Esophagus mucosa (tissue), 1 donor: ENCODE measurements at places on chromosomes 3 and 15. TPM values are rescaled to one million over a fixed set of nuclear protein-coding genes. Genes with fewer than 3 reads are reported as not detected.

Gene GYG1
- 24.4 TPM for total RNA-seq

Gene CCDC54
- not detected for total RNA-seq

Gene MYLK
- total RNA-seq: 16.6 TPM

Gene COL8A1
- total RNA-seq: 2.2 TPM

Gene SUMF1
- total RNA-seq: 26.4 TPM

Gene EHHADH
- total RNA-seq: 10.6 TPM

Gene FES
- total RNA-seq: 3.8 TPM

Gene SELENOT
- 68.7 TPM for total RNA-seq

Gene SERINC4
- total RNA-seq: 0.36 TPM

Gene C2CD4A
- total RNA-seq: 0.44 TPM

Gene REC114
- total RNA-seq: not detected

Gene TM4SF18
- total RNA-seq: 0.76 TPM

Gene GOLGA6L7
- not detected for total RNA-seq

Gene TUBGCP4
- 10.7 TPM for total RNA-seq

Gene DUOX1
- 114 TPM for total RNA-seq

Gene WDR93
- not detected for total RNA-seq

Gene CPNE4
- total RNA-seq: 0.04 TPM

Gene MCTP2
- total RNA-seq: 14.6 TPM

Gene NAA80
- 7.6 TPM for total RNA-seq

Gene NCKIPSD
- 12.6 TPM for total RNA-seq

Gene DGKG
- 0.40 TPM for total RNA-seq

Gene IL17RD
- total RNA-seq: 2.4 TPM

Gene CLEC3B
- 3.1 TPM for total RNA-seq

Gene FOXB1
- not detected for total RNA-seq

Gene ACAN
- total RNA-seq: 0.04 TPM

Gene FBLN2
- total RNA-seq: 10.4 TPM

Gene RCCD1
- 8.8 TPM for total RNA-seq

Gene ZNF662
- total RNA-seq: 3.8 TPM

Gene ACP3
- 57.5 TPM for total RNA-seq

Gene UCN2
- 2.2 TPM for total RNA-seq

Gene DLL4
- total RNA-seq: 1.1 TPM

Gene SYNPR
- total RNA-seq: not detected

Gene IQGAP1
- total RNA-seq: 157 TPM

Gene KBTBD12
- total RNA-seq: not detected

Gene CLDND1
- total RNA-seq: 81.6 TPM

Gene AP4E1
- 8.0 TPM for total RNA-seq

Gene LTK
- total RNA-seq: 0.12 TPM

Gene GOLGA8J
- total RNA-seq: 0.20 TPM

Gene PDHB
- 52.6 TPM for total RNA-seq

Gene ANKRD63
- total RNA-seq: not detected

Gene CORO2B
- total RNA-seq: 0.12 TPM

Gene OR5K2
- total RNA-seq: not detected

Gene SCAPER
- 19.5 TPM for total RNA-seq

Gene HGD
- not detected for total RNA-seq

Gene UMPS
- total RNA-seq: 21.5 TPM

Gene TF
- total RNA-seq: 63.3 TPM

Gene TPRG1
- 30.4 TPM for total RNA-seq

Gene CPNE9
- not detected for total RNA-seq

Gene MAGEF1
- 16.1 TPM for total RNA-seq

Gene LNP1
- 0.64 TPM for total RNA-seq

Gene IL1RAP
- 40.5 TPM for total RNA-seq

Gene ALG1L2
- not detected for total RNA-seq

Gene ZCWPW2
- total RNA-seq: 0.40 TPM
